ENCODE measurements at places on chromosomes 16 and 17.

- no peak for DNase-seq
These were observed 190.6 kb upstream of the TBX2 start for GRCh38 chr17:61209106-61209439.

DNA sequence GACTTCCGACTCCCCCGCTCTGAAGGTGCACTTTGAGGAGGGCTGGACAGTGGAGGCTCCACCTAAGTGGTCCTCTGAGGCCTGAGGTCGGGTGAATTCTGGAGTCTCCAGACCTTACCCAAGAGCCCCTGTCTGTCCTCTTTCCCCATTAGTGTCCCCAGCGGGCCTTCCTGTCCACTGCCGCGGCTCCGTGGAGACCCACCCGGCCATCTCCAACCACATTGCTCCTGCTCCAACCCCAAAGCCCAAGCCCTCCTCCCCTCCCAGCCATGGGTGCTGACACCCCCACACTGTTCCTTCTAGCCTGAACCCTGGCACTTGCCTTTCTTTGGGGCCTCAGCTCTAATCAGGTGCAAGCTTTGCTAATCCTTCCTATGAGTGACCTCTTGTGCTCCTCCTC lies 283.1 kb upstream of the TNRC6C start:
- no peak for DNase-seq

DNA sequence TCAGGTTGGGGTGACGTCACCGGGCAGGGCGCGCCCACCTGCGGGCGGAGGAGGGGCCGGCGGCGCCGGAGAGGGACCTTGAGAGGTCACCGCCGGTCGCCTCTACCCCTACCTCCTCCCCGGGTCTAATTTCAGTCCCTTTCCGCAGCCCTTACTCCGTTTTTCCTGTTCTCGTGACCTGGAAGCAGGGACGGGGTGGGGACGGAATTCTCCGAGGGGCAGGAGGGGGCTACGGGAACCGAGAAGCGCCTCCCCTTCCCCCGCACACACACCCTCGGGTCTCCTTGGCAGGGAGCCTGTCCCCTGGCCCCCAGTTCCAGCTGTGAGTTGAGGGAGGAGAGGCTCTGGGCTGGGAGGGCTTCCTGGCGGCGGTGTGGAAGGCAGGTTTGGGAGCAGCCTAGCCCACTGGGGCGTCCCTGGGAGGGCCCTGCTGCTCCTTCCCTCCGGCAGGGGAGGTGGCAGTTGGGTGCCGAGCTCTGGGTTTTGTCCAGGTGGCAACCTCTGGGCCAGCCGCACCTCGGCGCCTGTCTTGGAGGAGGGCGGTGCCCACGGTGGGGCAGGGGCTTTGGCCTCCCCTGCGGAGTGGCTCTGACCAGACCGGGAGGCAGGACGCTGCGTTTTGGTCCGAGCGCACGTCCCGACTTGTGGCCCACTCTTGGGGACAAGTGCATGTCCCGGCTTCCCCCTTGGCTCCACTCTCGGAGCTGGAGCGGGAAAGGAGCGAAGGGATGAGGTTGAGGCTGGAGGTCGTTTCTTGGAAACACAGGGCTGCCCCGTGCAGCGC lies 773 bp downstream of the SYNGR3 start:
- DNase-seq = no peak

DNA sequence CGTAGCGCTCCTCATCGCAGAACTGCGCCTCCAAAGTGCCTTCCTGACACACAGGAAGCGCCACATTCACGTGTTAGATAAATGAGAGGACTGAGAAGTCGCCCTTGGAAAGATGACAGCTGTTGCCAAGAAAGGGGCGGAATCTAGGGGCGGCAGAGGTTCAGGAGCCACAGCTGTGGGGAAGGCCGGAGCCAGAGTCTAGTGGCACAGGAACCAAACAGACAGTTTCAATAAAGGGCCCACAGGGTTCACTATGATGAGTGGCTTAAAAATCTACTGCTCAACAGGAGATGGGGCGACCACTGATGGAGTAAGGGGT lies 4.7 kb downstream of the FLCN start:
- DNase-seq = no peak

- DNase-seq = no peak
These were observed 29.3 kb upstream of the TNRC6C start for GRCh38 chr17:77929180-77929564.

DNA sequence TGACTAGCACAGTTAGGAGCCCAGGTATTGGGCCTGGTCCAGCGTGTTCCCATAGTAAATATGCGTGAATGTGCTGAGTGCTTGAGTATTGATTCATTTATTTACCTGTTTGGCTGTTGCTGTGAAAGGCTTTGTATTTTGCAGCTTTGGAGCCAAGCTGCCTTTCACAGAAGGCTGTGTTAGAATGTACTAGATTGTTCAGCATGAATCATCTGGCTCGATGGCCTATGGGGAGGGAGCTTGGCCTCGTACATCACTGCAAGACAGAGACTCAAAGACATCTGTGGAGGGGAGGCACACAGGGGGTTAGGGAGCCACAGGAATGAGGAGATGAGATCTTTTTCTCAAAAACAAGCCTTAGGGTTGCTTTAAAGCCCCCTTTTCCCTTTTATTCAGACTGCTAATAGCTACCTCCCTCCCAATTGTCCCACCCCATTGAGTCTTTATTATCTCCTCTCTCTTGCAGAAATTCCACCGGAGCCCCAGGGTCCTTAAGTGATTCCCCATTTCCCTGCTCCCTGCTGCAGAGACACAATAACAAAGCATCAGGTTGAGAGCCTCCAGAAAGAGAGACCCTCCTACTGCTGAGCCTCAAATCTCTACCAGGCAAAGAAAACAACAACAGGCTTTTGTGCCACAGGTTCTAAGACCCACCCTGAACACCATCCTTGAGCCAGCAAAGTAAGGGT lies 307.2 kb downstream of the ABCC12 start:
- no peak for DNase-seq

All from left renal pelvis (tissue), 4 donors.